ENCODE measurements at places on chromosomes 11 and 22.

GRCh38 chr11:44852159-44852747 is 98.4 kb downstream of the TP53I11 start:
- no peak for DNase-seq

GRCh38 chr22:41762980-41763779 is 37.3 kb upstream of the CCDC134 start:
- DNase-seq: no peak

DNA sequence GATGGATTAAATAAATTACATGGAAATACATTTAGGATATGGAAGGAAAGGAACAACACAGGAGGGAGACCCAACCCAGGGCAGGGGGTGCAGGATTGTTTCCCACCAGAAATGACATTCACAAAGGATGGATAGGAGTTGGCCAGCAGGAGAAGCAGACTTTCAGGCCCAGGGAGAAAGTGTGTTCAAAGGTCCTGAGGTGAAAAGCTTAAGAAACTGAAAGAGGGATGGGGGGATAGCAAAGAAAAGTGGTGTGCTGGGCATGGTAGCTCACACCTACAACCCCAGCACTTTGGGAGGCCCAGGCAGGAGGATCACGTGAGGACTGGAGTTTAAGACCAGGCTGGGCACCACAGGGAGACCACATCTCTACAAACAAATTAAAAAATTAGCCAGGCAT is 16.6 kb upstream of the ADA2 start:
- DNase-seq: no peak

DNA sequence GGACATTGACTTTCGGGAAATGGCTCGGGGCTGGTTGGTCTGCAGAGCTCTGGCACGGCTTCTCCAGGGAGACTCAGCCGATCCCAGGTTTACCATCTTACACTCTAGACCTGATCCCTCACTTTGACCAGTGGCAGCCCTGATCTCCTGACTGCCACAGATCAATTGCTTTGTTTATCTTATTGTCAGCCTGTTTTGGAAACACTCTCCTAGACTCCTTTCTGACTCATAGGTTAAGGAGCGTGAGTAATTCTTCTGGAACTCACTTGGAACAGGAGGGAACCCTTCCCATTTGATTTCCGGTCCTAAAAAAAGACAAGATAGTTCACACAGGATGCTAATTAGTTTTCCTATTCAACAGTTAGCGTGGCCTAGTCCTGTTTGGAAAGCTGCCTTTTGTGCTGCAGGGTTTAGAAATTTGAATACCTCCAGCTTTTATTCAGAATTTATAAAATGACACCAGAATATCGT is 16.0 kb upstream of the BMAL1 start:
- DNase-seq: peak; percentile 94

- no peak for DNase-seq
Observed at GRCh38 chr22:25142102-25142501, 57.6 kb upstream of the CRYBB3 start.

Measured in GM04503 (cell line).